Foreskin fibroblast (primary cell): ENCODE measurements at places on chromosomes 5 and 9.

GRCh38 chr9:134350416-134350994 is 24.2 kb downstream of the RXRA start:
- no peak for DNase-seq

DNA sequence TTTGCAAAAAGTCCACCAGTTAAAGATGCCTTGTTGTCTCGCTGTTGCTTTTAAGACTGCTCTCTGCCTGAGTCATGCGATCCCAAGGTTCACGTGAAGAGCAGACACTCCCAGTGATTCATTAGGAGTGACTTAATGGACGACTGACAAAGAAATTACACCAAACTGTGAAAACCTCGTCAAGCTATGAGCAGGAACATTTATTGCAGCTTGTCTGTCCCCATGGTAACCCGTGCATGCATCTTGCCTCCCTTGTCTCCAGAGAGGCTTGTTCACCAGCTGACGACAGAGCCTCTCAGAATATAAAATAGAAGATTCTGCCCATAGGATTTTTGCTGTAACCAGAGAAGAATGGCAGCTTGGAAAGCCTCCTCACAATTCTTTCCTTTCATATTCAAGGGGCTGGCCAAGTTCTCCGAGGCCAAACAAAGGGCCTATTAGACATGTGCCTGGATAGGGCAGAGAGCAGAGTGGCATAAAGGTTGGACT is 352.7 kb downstream of the SPOCK1 start:
- DNase-seq, result peak; percentile 93

GRCh38 chr9:122263699-122264349 is 816 bp downstream of the RBM18 start:
- DNase-seq, result no peak

DNA sequence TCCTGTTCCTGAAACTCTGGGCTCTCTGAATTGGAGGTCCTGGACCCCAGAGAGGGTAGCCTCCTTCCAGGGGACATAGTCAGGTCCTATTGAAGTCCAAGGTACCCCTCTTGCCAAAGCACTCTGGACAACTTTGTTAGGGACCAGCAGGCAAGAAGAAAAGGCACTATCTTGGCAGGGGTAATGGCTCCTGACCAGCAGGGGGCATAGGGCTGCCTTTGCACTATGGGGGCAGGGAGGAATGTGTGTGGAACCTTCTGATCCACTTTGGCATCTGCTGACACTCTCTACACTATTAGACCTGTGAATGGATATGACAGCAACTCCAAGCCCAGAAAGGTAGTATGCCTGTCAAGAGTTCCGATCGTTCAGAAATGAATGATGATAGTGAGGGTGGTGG is 179.0 kb upstream of the CD180 start:
- DNase-seq, result no peak

- peak; percentile 94 for DNase-seq
Measured at GRCh38 chr5:109455598-109456096, 45.9 kb upstream of the PJA2 start.

DNA sequence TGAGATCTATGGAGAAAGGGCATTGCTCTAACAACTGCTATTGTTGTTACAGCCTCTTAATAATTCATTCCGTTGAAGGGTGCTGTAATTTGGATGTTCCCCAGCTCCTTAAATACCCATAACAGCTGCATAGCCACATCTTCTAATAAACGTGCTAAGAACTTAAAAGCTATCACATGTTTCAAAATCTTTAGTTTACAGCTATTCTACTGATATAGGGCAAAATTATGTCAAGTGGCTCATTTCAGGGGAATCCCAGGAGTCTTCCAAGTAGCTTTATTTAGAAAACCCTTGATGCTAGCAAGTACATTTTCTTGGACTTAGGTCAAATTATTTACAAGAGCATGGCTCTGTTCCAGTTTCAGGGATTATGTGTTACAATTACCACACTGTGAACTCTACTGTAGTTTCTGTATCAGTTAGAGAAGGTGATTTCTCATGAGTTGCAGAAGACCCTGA is 990.4 kb upstream of the ACO1 start:
- peak; percentile 2 for DNase-seq

- no peak for DNase-seq
Measured at GRCh38 chr5:73895471-73895870, 269.5 kb downstream of the ARHGEF28 start.

DNA sequence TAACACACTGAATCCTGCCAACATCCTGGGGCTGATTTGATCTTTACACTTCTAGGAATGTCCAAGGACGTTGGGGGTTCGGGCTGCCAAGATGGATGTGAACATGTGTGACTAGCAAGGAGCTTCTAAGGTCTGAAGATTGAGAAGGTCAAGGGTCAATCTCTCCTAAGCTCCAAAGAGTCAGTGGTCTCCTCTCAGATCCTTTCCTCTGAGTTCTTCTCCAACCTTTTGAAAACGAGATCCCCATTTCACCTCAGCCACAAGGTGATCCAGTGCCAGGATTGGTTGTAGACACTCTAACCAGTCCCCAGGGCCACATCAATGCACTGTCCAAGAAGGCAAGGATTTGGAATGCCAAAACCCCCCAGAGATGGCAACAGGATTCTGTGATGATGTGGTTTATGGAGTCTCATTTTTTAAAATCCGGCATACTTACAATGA is 266.8 kb downstream of the NDUFS4 start:
- no peak for DNase-seq

DNA sequence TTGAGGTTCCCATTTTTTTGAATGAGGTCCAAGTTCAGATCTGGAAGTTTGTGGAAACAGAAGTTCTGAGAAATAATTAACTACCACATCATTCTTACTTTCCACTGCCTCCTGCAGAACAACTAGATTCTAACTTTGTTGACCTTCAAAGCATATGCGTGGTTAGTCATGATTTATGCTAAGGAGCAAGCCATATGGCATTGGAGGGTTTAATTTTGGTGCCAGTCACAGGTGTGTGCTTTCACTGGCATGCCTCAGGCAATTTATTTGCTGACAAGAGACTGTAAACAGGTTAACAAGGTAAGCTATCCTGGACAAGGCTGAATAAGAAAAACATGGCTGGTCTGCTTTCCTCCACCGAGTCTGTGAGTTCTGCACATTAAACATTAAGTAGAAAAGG is 31.5 kb downstream of the HMHB1 start:
- DNase-seq, result no peak

- no peak for DNase-seq
Measured at GRCh38 chr9:90844326-90844725, 42.7 kb downstream of the SYK start.
